ENCODE measurements at places on chromosomes 12 and 14.

DNA sequence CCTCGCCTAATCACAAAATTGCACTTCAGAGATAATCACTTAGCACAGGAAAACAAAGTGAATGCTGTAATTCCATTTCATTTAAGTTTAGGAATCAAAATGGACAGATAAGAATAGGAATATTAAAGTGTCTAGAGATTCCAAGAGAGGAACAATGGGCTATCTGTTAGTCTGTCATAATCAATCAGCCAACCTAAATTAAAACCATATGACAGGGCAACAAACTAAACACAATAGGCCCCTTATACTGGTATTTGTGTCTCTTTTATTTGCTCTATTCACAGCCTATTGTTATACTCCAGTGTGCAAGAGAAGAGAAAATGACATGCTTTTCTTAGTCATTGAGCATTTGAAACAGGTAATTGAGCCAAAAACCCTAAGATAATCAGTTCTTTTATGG lies 259.4 kb downstream of the PRKD1 start:
- DNase-seq = no peak

GRCh38 chr14:102748806-102749205 lies 28.4 kb upstream of the TRAF3 start:
- no peak for DNase-seq

- no peak for DNase-seq
These were observed 147.1 kb upstream of the PLEKHA5 start for GRCh38 chr12:18982226-18982949.

- DNase-seq = no peak
These were observed 23.7 kb downstream of the SPRING1 start for GRCh38 chr12:116714175-116714574.

DNA sequence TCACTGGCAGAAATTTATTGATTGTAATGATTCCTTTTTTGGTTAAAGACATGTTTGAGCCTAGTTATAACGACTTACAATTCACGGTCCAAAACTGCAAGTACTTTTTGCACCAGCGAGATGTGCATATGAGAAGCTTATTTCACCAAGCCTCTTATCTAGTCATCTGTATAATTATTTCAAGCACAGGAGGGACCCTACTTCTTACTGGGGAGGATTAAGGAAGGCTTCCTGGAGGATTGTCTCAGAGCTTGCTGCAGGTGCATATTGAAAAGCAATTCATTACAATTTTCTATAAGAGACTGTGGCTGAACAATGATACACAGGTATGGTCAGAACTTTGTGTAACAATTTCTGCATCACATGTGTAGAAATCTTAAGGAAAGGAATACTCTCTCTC lies 152.9 kb downstream of the CAND1 start:
- DNase-seq = no peak

DNA sequence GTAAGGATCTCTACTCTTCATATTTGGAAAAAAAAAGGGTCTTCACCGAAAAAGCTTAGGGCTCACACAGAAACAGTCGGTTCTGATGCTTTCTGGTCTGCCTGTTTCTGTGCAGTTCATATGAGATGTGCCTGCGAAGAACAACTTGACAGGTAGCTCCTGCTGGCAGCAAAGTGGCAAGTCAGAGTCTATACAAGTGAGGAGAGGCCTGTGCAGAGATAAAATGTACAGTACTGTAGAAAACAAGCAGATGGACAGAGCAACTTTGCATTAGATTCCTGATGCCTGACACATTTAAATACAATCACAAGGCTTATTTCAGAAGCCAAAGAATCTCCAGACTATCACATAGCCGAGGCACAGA lies 936.0 kb downstream of the DIO2 start:
- no peak for DNase-seq

DNA sequence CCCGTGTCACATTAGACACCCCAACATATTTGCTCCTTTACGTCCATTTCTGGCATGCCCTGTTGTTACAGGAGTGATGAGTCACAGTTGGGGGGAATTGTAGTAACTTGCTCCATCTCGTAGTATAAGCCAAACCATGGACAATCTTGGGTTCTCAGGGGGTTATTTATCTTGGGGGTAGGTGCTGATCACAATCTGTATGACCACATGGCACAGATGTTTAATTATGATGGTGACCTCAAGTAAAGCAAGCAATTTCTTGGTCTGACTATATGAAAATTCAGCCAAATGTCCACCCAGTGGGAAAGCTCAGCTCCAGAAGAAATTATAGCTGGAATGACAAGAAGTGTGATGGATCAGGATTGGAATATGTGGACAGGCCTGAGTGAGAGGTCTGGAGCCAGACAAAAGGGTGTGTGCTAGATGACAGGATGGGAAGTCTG lies 32.1 kb upstream of the STON2 start:
- DNase-seq = no peak

- DNase-seq = no peak
These were observed 374.8 kb downstream of the RMST start for GRCh38 chr12:97837401-97837800.

DNA sequence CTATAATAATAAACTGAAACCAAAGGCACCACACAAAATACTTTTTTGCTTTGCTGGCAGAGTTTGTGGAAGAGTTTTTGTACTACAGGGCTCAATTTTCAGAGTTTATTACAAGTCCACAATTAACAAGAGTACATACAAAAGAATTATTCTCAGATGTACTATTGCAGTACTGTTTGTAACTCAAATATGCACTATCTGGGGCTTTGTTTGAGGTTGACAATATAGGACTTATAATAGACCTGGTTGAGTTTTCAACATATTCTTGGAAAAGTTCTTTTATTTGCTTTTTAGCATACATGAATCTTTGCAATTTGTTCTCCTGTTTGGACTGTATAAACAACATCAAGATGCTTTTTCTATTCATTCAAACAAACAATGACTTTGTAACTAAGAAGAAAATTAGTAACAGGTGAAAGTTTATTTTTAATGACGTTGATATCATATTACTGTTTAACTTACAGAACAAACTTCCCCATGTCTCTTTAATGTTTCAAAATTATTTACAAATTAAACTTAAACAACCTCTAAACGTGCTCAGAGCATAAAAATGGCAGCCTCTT lies 407.4 kb upstream of the PRICKLE1 start:
- DNase-seq = no peak

GRCh38 chr14:94654071-94654861 lies 42.1 kb downstream of the SERPINA3 start:
- DNase-seq = no peak

DNA sequence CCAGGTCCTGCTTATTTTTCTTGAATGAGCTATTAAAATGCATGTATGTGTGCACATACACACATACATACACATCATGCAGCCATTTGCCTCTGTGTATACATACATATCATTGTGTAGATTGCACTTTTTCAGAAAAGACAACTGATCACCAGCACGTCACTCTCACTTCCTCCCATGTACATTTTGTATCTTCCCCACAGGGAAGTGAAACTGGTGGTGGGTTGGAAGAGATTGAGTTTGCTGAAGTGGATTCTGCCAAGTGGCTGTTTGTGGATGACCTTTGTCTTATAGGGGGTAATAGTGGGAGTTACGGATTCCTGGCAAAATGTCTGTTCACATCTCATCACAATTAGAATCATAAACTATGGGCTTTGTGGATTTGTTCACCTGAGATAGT lies 448.6 kb downstream of the RAD51B start:
- peak; percentile 97 for DNase-seq

GRCh38 chr12:50708631-50709030 lies 55.3 kb upstream of the ATF1 start:
- no peak for DNase-seq

GRCh38 chr12:116959845-116960514 lies 49.2 kb downstream of the FBXW8 start:
- DNase-seq = no peak

DNA sequence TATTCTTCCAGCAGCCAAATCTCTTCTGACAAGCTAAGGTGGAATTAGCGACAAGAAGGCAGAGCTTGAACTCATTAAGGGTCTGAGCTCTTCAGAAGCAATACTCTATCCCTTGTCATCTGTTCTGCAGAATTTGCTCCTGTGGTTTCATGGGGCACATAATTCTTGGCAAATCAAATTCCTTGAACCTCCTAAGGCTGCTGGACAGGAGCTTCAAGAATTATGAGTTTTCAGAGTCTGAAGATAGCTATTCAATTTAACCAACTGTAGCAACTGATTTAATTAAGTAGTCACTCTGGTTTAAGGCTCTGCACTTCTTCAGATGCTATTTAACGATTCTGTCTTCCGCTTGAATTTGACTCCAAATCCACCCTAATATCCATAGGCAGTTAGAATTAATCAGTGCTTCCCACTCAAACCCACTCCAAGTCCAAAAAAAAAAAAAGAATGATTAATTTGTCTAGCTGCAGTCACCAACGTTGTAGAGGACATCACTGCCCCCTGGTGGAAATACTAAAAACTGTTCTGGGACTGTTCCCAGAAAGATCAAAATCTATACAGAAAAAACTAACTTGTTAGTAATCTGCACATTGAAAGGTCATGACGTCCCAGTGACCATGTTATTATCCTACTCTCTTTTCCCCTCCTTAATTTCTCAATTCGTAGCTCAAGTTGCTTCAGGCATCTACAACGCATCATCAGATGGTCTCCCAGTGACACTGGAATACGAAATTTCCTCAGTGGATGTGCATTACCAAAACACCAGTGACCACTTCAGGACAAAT lies 169.9 kb downstream of the KIF21A start:
- DNase-seq = peak; percentile 22

- DNase-seq = no peak
These were observed 363.4 kb upstream of the PDE3A start for GRCh38 chr12:20004952-20005351.

DNA sequence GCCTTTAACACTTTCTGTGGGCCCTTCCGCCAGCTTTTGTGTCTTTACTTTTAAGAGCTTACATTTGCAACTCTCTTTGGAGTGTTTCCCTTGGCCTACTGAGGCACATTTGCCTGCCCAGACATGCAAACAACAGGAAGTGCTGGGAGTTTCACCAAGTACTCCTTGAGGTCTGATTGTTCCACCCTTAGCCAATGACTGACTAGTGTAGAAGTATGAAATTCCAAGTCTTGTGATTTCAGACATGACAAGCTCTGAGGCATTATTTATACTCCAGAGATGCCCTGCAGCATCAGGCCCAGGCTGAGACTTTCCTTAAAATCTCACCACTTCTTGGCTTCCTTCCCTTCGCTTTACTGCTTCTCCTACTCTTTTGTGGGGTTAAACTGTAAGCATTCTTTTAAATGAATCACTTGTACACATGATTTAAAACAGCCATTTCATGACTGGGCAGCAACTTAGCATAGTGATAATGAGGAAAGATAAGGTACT lies 174.1 kb downstream of the SLC6A15 start:
- no peak for DNase-seq

DNA sequence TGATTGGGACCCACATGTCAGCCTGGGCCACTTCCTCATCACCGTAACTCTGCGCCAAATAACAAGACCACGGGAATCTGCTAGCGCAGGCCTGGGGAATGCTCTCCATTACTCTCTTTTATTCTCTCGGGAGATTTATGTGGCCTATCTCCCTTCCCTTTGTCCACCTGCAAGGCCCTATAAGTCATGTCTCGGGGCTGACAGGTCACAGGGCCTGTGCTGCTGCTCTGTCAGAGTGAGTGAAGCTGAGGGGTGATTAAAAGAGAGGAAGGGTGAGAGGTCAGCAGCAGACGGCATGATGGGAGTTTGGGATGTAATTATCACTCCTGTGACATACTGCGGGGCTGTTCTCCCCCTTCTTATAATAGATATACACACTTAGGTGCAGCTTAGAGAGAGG lies 26.2 kb upstream of the GPATCH2L start:
- no peak for DNase-seq

- no peak for DNase-seq
These were observed 90.8 kb downstream of the LIN7A start for GRCh38 chr12:80846952-80847351.

DNA sequence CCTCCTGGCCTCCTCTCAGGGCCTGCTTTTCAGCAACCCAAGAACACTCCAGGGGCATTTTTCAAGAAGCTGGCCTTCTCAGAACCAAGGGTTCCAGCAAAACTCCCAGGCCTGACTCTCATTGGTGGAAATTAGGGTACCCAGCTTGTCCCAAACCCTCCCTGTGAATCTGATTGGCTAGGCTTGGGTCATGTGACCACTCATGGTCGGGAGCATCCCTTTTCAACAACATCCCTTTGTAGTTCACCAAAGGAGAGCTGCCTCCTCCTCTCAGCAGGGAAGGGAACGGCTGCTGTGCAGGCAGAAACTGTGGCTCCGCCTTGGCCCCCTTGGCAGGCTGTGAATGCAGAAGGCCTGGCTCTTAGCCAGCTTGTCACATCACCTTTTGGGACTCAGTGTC lies 94.5 kb downstream of the AACS start:
- DNase-seq = no peak

GRCh38 chr12:115542656-115543055 lies 734.8 kb downstream of the MED13L start:
- DNase-seq = no peak

DNA sequence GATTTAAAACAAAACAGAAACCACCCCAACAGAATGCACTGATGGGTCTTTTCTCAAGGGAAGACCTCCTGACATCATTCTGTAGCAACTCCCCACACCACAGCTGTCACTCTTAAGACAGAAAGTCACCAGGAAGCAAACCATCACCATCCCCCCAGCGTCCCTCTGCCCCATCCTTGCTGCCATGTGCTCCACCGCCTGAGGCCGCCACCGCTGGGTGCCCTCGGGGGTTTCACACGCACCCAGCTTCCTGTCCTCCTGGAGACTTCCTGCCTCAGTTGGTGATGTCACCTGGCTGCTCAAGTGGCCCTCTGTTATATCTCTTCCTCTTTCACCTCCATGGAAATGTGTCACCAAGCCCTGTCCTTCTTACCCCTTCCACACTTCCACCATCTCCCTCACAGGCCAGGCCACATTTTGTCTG lies 71.4 kb upstream of the GPR68 start:
- DNase-seq = peak; percentile 73

GRCh38 chr14:98290596-98290995 lies 981.4 kb downstream of the BCL11B start:
- no peak for DNase-seq

DNA sequence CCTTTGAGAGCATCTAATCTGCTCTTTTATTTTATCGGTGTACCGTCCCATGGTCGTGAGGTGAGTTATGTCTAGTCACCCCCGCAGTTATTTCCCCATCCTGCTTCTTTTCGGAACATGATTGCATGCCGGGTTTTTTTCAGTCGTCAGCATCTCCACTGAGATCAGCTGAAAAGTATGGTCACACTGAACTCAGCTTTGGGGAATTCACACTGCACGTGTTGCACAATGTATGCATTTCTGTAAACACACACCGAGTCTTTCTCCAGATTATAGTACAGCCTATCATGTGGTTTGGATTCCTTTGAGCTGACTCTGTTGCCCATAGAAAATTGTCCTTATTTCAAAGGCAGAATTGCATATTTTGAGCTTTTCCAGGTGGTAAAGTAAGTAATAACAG lies 24.6 kb downstream of the PLXNC1 start:
- DNase-seq = peak; percentile 99
